ENCODE measurements at places on chromosomes 6 and 20.

DNA sequence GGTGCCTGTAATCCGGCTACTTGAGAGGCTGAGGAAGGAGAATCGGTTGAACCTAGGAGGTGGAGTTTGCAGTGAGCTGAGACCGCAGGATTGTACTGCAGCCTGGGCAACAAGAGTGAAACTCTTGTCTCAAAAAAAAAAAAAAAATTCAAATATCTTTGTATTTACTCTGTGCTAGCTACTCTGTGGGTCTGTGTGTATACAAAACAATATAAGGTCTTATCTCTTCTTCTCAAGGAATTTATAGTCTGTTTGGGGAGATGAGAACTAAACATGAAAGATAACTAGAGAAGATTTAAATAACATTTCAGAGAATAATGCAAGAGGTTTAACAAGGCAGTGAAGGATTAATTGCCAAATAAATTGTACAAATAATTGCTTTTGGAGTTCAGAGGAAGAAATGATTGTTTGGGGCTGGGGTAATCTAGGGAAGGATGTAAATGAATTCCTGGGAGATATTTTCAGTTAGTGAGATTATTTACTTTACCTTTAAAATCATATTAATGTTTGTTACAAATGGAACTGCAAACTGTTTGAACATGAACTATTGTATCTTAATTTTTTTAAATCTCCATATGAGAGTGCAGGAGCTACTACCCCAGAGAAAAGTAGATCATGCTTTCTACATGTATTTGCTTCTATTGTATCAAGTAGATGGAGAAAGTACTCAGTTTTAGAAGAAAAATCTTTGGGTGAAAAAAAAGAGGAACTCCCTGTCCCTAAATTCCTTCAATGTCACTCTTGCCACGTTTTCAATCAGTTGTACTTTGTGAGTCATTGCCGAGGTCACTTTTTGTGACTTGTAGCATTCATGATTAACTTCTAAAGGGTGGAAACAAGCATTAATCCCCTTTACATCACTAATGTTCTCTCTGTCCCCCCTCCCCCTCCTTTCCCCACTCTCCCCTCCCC is 39.0 kb downstream of the NCOA3 start:
- no peak for DNase-seq

GRCh38 chr6:37566111-37566949 is 66.6 kb upstream of the CCDC167 start:
- DNase-seq, result peak; percentile 86

DNA sequence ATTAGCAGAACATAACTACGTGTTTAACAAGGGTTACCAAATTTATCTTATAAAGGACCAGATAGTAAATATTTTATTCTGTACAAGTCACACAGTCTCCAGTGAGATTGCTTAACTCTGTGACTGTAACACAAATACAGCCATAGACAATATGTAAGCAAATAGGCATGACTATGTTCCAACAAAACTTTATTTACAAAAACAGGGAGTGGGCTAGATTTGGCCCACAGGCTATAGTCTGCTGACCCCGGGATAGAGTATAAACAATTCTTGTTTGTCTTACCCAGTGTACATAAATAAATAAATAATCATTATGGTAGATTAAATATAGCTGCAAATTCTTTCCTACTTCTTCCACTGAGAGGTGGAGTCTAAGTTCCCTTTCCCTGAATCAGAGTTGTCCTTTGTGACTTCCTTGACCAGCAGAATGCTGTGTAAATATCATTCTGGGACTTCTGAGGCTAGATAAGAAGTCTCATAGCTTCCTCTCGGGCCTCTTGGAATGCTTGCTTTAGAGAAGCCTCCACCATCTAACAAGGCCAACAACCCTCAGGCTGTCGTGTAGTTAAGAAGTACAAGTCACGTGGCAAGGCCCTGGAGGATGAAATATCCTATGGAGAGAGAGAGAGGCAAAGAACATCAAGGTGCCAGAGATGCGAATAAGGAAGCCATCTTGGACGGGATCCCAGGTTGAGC is 59.1 kb upstream of the TMEM244 start:
- no peak for DNase-seq

- no peak for DNase-seq
These were observed 43.9 kb downstream of the TFEB start for GRCh38 chr6:41691426-41692079.

DNA sequence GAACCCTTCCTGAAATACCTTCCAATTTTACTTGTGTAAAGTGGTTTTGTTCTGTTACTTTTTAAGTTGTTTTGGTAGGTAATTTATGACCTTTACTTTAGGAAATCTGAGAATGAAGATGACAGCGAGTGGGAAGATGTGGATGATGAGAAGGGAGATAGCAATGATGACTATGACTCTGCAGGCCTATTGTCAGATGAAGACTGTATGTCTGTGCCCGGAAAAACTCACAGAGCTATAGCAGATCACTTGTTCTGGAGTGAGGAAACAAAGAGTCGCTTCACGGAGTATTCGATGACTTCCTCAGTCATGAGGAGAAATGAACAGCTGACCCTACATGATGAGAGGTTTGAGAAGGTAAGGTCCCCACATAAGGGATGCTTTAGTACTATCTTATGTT is 6.6 kb upstream of the ZC2HC1B start:
- no peak for DNase-seq

DNA sequence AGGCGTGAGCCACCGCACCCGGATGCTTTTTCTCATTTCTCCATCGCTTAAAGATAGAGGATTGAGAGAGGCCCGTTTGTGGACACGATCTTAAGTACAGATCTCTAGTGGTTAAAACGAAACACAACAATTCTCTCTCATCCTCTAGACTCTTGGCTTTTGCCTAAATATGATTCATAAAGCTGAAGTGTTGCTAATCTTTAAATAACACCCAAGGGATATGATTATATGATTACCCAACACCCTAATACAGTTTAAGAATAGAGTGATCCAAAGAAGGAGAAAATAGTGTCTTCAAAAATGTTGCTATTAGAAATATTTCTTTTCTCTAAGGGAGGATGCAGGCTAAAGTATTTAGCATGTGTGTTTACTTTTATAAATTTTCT is 50.4 kb downstream of the MTHFD1L start:
- DNase-seq, result no peak

Measured in HEK293T (cell line).